ENCODE measurements at places on chromosomes 4 and X. TPM values are rescaled to one million over a fixed set of nuclear protein-coding genes. Genes with fewer than 3 reads are reported as not detected.

DNA sequence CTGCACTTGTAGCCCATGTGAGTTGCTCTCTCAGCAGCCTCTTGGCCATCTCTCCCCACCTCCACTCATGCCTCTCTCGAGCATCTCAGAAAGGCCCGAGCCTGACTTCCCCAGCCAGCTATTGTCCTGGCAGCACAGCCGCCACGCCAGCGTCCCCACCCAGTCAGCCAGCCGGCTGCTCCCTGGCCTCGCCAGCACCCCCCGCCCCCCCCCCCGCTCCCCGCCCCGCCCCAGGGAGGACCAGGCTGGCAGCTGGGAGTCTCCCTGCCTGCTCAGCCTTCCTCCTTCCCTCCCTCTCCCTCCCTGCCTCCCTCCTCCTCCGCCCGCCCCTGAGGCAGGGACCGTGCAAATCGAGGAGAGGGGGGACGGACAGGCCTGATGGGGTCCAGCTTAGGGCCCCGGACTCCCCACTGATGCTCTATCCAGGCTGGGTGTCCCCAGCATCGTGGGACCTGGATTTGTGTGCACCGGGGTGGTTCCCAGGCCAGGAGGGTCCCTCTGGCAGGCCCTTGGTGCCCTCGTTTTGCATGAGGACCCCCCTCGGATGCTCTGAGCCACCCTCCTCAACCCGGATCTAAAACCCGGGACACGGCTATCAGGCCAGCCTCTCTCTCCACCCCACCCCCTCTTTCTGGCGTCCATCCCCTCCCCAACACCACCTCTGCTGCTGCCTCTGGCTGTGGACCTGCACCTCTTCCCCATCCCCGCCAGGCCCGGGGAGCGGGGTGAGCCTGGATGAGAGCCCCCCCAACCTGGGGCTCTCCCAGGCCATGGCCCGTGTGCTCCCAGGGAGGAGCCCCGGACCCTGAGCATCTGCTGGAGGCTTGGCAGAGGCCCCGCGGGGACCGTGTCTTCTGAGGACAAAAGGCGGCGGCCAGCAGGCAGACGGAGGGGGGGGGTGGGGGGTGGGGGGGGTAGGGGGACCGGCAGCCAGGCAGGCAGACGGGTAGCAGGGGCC, at the start of gene GPR173:
Gene GPR173, plus strand, starts transcription at position 621 of the 958 bp plus-strand sequence. CDS start 27,833 bp downstream, outside the sequence.
- DNase-seq: peak; percentile 80
- H3K4me3 ChIP-seq: peak within 1 kb of the TSS; percentile 1

DNA sequence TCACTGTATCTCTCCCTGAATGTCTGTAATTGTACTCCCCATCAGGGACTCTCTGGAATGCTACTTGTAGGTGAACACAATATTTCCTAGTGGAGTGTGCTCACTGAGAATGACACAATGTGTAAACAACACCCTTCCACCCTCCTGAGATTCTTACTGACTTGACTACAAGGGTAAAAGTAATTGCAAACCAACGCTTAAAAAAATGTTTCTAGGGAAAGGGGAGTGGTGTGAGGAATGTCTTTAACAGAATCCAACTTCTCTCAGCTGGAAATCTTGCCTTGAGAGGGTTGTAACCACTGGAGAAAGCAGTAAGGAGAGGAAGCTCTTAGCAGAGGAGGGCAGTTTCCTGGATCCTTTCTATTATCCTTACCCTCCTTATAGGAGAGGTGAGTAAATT, 5.1 kb upstream of the RAPGEF2 start:
- H3K27ac ChIP-seq: no peak overlapping the region
- no peaks in the 10 kb centered on the region for H3K27me3 ChIP-seq
- H3K36me3 ChIP-seq: no peaks in the 10 kb centered on the region
- H3K4me3 ChIP-seq: no peak overlapping the region
- H3K4me1 ChIP-seq: no peaks in the 10 kb centered on the region
- DNase-seq: no peak

DNA sequence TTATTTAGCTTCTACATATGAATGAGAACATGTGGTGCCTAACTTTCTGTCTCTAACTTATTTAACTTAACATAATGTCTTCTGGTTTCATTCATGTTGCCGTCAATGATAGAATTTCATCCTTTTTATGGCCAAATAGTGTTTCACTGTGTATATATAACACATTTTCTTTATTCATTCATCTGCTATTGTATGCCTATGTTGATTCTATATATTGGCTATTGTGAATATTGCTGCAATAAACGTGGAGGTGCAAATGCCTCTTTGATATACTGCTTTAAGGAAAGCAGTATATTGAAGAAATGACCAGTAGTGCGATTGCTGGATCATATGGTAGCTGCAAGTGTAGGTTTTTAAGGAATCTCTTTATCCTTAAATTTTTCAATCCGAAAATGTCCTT, 10.0 kb upstream of the CSN1S1 start:
- DNase-seq: no peak
- H3K27ac ChIP-seq: no peak overlapping the region
- H3K4me1 ChIP-seq: no peaks in the 10 kb centered on the region
- no peaks in the 10 kb centered on the region for H3K36me3 ChIP-seq

GRCh38 chr4:52098618-52099017, 47.5 kb downstream of the SPATA18 start:
- no peak overlapping the region for H3K4me3 ChIP-seq
- no peak overlapping the region for H3K27ac ChIP-seq
- no peaks in the 10 kb centered on the region for H3K27me3 ChIP-seq
- no peaks in the 10 kb centered on the region for H3K4me1 ChIP-seq

GRCh38 chrX:39519566-39520301, 578.0 kb downstream of the BCOR start:
- no peaks in the 10 kb centered on the region for H3K27me3 ChIP-seq
- H3K36me3 ChIP-seq: no peaks in the 10 kb centered on the region
- H3K4me3 ChIP-seq: no peak overlapping the region
- no peaks in the 10 kb centered on the region for H3K4me1 ChIP-seq
- DNase-seq: peak; percentile 46

SRPX gene
- total RNA-seq: 47.6 TPM

Measured in lung (tissue), 17 donors.